ENCODE measurements at places on chromosomes 4 and X.

DNA sequence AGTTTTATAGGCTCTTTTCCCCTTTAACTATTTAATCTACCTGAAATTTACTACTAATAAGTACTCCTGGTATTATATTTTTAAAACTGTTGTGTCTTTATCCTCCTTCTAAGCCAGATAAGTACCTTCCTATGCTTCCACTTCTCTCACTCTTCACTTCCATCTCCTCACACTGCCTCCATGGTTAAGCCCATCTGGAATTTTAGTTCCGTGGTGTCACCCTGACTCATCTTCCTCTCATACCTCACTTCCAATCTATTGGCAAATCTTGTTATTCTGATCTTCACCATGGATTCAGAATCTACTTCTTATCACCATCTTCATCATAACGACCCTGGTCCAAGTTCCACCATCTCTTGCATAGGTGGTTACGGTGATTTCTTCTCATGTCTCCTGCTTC, 32.7 kb upstream of the DAPP1 start:
- DNase-seq, result no peak

DNA sequence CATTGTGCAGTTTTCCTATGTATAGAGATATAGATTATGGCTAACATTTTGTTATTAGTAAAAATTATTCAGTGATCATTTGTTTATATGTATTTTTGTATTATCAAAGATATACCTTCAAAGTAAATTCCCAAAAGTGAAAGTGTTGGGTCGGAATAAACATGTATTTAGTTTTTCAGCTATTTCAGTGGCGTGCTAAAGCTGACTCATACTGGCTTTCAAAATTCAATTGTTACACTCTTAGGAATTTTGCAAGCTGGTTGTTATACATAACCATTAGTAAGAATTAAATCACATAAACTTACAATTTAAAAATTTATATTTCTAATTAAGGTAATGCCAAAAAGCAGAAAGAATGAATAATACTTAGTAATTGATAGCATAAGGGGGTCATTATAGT, 288.4 kb upstream of the NRK start:
- peak; percentile 2 for DNase-seq

DNA sequence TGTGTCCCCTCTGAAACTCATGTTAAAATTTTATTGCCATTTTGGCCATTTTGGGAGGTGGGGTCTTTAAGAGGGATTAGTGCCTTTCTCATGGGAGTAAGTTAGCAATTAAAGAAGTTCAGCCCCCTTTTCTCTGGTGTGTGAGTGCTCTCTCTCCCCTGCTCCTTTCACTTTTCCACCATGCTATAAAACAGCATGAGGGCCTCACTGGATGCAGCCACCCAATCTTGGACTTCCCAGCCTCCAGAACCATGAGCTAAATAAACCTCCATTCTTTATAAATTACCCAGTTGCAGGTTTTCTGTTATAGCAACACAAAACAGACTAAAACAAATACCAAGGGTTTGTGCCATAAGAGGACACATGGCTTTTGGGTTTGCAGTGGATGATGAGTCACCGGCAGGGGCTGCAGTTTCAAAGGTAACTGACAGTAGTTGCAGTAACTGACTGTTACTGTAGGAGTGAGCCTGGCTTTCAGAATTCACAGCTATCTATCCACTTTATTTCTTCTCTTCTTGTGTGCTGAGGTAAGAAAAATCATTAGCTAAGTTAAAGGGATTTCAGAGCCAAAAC, 121.5 kb downstream of the PPEF1 start:
- DNase-seq, result peak; percentile 13

GRCh38 chr4:127352220-127353113, 280.3 kb upstream of the INTU start:
- no peak for DNase-seq

- peak; percentile 18 for DNase-seq
These were observed 86.9 kb downstream of the TMEM164 start for GRCh38 chrX:110089656-110090403.

DNA sequence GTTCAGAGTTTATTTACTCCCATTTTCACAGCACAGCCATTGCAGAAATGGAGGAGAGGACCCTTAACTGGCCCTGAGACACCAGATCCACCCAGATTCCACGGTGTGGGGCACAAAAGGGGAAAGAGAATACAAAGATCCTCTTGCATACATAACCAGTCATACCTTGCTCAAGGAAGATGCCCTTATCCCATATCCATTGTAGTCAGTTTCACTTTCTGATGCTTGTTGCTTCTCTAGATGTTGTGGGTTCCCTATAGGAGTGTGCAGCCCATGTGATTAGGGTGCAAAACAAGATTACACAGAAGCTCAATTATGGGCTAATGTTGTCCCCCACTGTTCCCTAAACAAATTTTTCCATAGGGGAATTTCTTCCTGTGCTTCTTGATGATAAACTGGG, 1309.0 kb upstream of the PABPC4L start:
- DNase-seq, result no peak

- DNase-seq, result no peak
These were observed 114.3 kb upstream of the HS3ST1 start for GRCh38 chr4:11542952-11543351.

Measured in trophoblast cell (in vitro differentiated cells and primary cell).